ENCODE measurements at places on chromosomes 16 and 17.

DNA sequence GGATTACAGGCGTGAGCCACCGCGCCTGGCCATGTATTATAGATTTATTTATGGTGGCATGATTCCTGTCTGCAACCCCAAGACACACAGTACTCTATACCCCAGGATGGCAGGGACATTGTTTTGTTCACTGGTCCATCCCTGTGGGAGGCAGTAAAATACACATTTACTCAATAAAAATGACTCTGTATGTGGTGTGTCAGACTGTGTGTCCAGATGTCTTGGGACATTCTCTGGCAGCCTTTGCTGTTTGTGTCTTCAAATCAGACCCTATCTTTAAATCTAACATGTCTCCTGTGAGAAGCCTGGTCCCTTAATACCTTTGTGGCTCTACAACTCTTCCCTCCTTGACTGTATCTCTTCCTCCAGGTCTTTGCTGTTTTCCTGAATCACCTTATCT lies 1.7 kb upstream of the COASY start:
- no peak for DNase-seq

DNA sequence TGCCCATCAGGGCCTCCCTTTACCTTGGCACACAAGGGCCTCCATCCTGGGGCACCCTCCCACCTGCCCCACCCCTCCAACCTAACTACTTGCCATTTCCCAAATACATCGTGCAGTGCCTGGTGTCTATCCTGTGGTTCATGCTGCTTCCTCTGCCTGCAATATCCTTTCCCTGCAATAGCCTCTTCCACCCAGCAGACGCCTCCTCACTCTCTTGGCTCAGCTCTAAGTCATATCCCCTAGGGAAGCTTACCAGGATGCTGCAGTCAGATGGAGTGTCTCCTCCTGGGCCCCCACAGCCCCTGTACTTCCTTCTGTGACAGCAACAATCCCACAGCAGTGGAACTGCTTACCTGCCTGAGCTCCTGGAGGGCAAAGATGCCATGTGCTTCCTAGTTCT lies 36.7 kb downstream of the CCDC182 start:
- no peak for DNase-seq

DNA sequence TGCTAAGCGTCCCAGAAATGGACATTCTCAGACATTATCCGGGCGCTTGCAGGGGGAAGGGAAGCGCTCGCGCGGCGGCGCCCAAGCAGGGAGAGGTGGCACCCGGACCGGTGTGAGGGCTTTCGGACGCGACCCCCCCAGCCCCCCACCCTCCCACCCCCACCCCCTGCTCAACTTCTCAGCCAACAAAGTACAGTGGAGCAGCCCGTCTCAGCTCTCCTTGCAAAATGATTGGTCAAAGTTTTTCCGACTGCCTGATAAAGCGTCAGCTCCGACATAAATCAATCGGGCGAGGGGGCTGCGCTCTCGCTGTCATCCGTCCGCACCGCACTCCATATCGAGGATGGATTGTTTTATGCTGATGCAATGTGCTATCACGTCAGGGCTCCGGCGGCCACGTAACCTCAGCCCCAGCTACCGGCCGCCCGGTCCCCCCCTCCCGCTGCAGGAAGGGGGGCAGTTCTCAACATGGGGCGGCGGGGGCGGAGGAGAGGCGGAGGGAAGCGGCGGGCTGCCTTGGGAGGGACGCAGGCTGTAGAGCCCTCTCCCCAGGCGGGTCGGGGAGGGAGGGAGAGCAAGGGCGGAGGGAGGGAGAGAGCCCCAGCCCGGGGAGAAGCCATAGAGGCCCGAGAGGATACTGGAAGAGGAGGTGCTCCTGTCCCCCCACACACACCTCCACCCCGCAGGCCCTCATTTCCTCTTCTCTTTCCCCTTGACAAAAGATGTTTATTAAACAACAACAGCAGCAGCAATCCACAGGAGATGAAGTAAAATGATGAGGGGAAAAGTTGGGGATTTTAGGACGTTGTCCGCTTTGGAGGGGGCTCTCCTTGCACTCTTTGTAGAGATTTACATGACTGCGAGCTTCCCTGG lies at the start of gene HOXB9:
TSS of gene HOXB9 (minus strand) at position 114 of the 873 bp plus-strand sequence. CDS start at position 25, 89 bp downstream.
- DNase-seq, result no peak

DNA sequence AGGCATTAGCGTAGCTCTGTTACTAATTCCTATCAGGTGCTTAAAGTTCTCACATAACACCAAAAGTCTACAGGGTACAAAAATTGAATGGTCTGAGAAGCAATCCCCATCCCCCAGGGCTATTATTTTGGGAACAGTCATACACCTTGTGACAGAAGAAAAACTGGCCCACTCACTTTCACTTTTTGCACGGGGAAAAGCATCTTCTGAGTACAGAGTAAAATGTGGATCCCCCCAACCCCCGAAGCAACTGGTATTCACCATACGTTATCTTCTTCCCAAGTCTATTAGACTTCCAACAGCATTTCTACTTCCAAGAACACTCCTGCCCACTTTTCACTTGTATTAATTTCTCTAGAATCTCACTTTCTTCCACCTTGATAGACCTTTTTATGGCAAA lies 11.8 kb downstream of the GGA3 start:
- DNase-seq, result no peak

- DNase-seq, result no peak
Measured at GRCh38 chr16:74288065-74288464, 8.5 kb upstream of the PSMD7 start.

GRCh38 chr16:68517606-68518166 lies 21.4 kb upstream of the ZFP90 start:
- DNase-seq, result no peak

- peak; percentile 44 for DNase-seq
Measured at GRCh38 chr16:87550495-87550961, 51.8 kb upstream of the JPH3 start.

DNA sequence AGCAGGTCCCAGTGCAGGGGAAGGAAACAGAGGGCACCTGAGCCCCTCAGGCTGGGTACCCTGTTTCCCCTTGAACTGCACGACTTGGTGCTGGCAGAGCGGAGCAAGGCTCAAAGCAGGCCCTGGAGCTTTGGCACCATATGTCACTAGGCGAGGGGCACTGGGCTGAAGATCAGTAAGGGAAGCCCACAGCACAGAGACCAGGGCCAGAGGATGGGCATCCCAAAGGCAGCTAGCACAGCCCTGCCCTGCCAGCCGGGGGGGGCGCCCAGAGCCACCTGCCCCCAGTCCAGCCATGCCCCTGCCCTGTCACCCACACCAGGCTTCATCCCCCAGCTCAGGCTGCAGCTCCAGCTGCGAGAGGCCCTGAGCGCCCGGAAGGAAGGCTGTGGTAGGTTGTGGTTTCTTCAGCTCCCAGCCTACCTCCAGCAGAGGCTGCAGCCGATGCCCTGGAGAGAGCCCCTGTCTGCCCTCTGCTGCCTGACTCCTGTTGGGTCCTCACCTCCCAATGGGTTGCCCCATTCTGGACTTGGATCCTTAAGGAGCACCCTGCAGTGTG lies 10.9 kb downstream of the NHERF1 start:
- no peak for DNase-seq

- DNase-seq, result no peak
Measured at GRCh38 chr16:7976125-7976524, 614.2 kb downstream of the TMEM114 start.

DNA sequence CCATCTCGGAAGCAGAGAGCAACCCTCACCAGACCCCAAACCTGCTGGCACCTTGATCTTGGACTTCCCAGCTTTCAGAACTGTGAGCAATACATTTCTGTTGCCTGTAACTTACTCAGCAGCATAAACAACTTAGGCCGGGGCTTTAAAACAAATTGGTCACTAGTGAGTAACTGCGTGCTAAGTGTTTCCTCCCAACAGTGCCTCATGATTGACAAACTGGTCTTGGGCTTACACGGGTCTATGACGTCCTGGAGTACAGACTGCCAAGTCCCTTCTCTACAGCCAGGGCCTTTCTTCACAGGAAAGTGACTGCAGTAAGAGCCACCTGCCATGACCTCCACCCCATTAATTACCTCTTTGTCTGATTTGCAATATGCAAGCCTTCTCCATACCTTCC lies 136.7 kb downstream of the XYLT1 start:
- no peak for DNase-seq

DNA sequence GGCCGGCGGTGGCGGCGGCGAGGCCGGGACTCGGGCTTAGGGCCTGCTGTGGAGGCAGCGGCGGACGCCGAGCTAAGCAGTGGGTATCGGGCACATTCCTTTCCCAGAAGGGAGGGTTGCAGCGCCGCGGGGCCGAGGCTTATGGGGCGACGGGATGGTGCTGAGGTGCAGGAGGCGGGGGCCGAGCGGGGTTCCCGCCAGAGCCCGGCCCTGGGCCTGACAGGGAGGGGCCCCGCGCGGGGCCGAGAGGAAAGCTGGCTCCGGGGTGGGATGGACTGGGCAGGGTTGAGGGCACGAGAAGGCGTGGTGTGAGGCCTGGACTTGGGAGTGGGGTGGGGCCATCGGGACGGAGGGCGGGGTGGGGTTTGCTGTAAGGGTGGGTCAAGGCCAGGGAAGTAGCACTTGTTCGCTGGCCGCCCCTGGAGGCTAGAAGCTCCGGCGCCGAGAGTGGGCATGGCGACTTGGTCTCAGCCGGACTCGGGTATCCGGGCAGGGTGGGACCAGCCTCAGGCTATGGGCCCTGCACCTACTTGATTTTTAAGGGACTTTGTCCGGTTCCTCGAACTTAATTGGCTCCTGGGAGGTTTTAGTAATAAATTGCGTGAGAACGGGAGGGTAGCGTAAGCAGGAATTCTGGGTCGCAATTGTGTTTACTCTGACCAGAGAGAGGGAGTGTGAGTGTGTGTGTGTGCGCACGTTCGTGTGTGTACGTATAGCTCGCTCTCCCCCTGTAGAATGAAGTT lies 396 bp downstream of the NFE2L1 start:
- DNase-seq, result no peak

- DNase-seq, result no peak
Measured at GRCh38 chr17:18028952-18029540, 9.9 kb downstream of the ATPAF2 start.

GRCh38 chr16:5496013-5496412 lies 398.4 kb upstream of the EEF2KMT start:
- no peak for DNase-seq

GRCh38 chr16:1960665-1961630 lies 1.6 kb downstream of the NDUFB10 start:
- DNase-seq, result peak; percentile 18

- DNase-seq, result no peak
Measured at GRCh38 chr16:28982949-28983348, 1.9 kb upstream of the LAT start.

DNA sequence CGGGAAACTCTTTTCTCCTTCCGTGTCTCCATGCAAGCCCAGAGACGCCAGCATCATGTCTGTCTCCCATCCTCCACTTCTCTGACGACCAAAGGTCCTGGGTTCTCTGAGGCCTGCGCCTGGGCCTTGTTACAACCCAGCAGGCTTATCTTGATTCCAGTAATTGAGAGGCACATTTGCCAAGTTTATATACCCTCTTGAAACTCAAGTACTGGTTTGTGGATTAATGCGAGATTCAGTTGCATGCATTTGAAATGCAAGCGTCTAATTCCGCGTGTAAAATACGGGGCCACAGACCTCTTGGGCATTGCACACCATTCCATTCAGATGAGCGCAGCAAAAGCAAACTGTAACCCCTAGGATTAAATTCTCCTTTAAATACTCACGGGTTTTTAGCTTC lies 28.7 kb upstream of the CRISPLD2 start:
- DNase-seq, result no peak

All from D721Med (cell line).